Fibroblast of mammary gland (primary cell): ENCODE measurements at places on chromosomes 3 and 15.

DNA sequence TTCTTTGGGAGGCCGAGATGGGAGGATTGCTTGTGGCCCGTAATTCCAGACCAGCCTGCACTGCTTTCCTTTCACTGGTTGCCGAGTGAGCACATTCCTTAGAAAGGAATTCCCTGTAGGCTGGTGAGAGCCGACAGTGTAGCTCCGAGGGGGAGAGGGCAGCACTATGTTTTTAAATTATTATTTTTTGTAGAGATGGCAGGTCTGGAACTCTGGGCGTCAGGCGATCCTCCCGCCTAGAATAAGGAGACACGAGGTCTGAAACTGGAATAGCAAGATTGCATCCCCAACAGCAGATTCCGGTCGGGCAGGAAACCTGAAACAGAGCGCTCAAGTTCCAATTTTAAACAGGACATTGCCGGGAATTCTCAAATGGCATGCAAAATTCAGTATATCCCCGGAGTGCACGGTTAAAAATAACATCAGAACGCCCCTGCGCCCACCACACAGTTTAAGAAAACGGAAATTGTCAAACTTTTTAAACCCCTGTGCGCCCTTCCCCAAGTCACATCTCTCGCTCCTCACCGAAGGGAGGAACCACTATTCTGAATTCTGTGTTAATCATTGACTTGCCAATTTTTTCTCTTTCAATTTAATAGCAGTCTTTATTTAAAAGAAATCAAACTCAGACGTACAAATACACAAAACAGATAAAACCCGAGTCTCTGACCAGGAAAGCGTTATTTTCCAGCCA, 643 bp upstream of the RNU5B-1 start:
- DNase-seq: peak; percentile 57

DNA sequence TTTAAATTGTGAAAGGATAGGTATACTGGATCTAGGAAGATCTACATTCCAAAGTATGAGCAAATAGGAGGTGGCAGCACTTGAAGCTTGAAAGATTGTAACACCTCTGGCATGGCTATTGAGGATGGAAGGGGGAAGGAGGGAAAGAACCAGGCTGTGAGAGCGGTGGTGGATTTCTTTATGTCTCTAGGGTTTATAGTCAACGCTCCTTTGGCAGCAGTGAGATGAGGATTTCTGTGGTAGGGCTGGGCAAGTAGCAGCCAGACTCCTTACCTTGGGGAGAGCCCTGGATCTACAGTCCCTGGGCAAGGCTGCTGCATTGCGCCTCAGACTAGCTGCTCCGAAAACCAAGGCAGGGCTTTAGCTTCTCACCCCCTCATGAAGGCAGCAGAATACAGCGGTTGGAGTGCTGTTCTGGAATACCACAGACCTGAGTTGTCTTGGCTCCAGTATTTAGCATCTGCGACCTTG, 53.2 kb downstream of the MEF2A start:
- peak; percentile 68 for DNase-seq

DNA sequence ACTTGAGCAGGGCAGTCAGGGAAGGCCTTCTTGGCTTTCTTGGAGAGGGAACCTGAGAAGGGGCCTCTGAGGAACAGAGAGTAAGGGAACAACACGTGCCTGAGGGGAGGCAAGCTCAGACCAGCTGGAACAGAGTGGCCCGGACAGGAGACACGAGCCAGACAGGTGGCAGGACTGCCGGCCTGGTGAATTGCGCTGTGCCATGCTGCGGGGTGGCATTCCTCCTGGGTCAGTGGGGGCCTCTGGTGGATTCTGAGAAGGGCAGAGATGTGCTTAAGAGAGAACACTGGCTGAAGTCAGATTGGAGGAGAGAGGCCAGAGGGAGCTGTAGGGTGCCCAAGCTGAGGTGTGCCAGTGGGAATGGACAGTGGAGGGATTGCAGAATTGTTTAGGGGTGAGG, 4.9 kb downstream of the CHAC1 start:
- no peak for DNase-seq

- DNase-seq: no peak
Observed at GRCh38 chr15:79403501-79403900, 28.6 kb upstream of the MINAR1 start.

GRCh38 chr3:141333836-141334626, 34.3 kb upstream of the ZBTB38 start:
- peak; percentile 68 for DNase-seq

DNA sequence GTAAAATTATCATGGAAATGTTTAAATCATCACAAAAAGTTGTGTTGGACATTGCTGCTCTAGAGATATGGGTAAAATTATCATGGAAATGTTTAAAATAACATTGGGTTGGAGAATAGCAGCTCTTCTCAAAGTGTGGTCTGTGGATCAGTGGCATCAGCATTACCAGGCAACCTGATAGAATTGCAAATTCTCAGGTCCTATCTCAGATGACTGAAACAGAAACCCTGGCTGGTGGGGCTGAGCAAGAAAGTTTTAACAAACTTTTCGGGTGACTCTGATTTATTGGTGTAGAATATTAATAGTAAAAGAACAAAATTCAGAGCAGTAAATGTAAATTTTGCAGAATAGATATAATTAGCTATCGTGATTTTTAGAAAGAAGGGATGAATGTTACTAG, 28.9 kb downstream of the NXPE3 start:
- DNase-seq: no peak

- DNase-seq: no peak
Observed at GRCh38 chr3:36595511-36595910, 168.8 kb downstream of the DCLK3 start.

DNA sequence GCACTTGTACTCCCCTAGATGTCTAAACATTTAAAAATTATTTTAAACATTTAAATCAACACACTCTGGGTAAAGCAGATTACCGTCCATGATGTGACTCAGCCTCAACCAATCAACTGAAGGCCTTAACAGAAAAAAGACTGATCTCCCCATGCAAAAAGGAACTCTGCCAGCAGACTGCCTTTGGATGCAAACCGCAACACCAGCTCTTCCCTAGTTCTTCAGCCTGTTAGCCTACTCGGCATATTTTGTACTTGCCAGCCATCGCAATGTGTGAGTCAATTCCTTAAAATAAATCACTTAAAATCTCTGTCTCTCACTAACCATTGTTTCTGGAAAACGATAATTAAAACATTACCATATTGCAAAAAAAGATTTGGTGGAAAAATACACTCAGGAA, 375.9 kb downstream of the RSL24D1 start:
- no peak for DNase-seq

DNA sequence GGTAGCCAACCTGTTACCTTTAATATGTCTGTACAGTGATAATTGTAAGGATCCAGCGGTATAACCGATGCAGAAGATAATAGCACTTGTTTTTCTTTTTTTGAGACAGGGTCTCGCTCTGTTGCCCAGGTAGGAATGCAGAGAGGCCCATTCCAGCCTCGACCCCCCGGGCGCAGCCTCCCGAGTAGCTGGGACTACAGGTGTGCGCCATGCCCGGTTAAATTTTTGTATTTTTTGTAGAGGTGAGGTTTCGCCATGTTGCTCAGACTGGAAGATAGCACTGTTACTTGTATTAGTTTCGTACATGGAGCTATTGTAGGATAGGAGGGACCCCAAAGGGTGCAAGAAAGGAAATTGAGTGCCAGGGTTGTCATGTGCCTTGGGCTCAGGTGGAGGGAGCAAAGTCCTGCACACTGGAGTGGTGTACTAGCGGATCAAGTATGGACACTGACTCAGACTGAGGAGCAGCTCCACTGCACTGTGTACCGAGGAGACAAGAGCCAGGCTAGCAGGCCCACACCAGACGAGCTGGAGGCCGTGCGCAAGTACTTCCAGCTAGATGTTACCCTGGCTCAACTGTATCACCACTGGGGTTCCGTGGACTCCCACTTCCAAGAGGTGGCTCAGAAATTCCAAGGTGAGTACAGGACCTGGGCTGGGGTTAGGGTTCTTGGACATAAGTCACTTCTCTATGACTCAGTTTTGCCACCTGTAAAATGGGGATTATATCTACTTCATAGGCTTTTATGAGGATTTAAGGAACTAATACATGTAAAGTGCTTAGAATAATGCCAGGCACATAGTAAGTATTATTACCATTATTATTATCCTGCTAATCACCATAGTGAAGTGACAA, 1.0 kb downstream of the OGG1 start:
- peak; percentile 54 for DNase-seq

DNA sequence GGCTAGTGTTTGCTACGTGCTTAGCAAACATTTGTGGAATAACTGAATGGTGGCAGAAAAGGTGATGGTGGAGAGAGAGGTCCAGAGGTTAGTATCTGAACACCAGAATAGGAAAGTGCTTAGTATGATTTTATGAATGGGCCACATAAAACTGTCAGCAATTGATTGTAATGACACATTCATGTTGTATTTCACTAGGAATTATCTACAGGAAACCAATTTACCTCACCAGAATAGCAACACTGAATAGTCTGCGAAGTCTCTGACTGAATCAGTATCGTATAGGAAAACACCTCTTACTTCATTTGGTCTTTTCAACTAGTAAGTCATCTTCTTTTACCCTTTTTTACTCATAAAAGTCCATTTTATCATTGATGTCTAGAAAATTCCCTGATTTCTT, 8.2 kb upstream of the ATP11B start:
- DNase-seq: no peak

- DNase-seq: peak; percentile 5
Observed at GRCh38 chr15:69823223-69823907, 274.4 kb downstream of the TLE3 start.

- no peak for DNase-seq
Observed at GRCh38 chr15:89363133-89363532, 28.5 kb upstream of the POLG start.

DNA sequence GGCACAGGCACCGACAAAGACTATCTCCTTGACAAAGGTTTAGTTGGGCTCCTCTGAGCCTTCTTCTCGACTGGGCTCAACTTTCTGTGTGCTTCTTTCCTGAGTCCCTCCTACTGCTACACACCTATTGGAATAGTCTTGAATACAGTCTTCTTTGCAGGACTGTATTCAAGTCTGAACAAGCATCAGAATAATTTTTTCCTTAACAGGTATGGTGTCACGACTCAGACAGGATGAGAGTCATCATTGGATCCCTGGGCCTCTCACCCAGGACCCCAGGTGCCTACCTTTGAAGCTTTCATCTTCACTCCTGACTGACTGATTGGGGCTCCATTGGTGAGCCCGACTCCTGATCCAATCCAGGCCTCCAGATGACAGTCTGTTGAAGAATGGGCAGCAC, 66.3 kb downstream of the CRYGS start:
- DNase-seq: no peak

DNA sequence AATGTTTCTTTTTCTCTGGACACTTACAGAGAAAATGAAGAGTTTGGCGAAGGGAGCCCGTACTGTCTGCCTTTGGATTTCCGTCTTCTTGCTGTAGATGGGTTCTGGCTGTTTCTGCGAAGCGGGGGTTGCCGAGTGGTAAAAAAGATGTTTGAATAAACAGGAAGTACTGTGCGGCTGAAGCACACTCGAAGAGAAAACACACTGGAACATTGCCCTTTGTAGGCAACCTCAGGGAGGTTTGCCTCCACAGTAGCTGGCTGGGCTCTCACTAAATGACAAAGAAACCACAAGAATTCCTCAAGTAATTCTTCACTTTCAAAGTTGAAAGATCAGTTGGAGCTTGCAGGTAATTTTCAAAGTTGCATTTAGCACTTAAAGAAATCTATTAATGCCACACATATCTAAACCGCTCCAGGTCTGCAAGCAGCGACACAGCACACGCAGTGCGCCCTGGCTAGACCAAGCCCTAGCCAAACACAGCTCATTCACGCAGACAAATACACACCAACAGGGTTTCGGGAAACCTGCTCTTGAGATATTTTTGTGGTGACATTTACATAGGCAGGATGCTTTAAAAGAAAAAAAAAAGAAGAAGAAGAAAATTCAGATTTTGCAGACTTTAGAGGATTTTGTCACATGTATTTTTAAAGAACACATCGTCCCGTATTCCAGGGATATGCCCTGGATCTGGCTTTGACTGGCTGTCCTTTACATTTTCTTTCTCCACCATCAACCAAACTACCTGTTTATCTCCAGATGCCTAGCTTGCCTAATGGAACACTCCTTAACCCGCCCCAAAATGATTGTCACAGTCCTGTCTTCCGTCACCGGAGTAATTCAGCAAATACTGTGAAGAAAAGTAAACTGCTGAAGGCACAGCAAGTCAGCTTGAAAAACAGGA, 452.8 kb downstream of the FOXP1 start:
- DNase-seq: peak; percentile 82

- no peak for DNase-seq
Observed at GRCh38 chr3:135050536-135050935, 255.5 kb downstream of the EPHB1 start.

- DNase-seq: no peak
Observed at GRCh38 chr3:65953881-65954733, 84.6 kb downstream of the MAGI1 start.

- peak; percentile 83 for DNase-seq
Observed at GRCh38 chr3:12400616-12401194, 83.6 kb upstream of the TSEN2 start.
